Activated CD8-positive, alpha-beta memory T cell treated with anti-CD3 and anti-CD28 coated beads for 1 hour (primary cell): ENCODE measurements at places on chromosomes 16 and 17.

GRCh38 chr17:44220213-44221083, 973 bp upstream of the UBTF start:
- DNase-seq = no peak

DNA sequence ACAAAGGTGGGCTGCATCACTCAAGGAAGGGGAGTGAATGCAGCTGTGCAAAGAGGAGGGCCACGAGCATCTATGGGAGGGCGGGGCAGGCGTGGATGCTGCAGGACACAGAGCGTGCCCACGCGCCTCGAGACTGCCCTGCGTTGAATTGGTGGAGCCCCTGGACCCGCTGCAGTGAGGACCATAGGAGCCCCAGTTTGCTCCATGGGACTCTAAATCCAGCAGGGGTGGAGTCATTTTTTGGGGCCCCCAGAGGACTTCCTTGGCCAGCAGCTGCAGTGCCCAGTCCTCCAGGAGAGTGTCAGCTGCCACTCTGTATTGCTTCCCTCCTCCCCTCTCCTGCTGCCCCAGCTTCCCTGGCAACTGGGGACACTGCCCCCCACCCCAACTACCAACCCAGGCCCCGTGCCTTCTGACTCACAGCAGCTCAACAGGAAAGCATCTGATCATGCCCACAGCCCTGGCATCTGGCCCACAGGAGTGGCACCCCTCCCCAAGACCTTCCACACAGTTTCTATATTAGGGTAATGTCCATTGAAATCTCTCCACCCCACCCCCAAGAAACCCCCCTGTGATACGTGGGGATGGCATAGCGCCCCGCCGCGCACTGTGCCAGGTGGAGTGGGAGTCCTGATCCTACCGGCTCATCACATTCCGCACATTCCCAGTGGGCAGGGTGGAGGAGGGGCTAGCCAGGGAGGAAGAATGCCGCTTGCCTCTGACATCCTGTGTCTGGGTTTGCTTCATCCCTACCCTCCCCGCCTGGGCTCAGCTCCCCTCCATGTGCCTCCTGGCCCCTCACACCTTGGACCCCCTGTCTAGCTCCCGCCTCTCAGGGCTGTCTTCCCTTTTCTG, 27.8 kb upstream of the ITGA3 start:
- no peak for DNase-seq

DNA sequence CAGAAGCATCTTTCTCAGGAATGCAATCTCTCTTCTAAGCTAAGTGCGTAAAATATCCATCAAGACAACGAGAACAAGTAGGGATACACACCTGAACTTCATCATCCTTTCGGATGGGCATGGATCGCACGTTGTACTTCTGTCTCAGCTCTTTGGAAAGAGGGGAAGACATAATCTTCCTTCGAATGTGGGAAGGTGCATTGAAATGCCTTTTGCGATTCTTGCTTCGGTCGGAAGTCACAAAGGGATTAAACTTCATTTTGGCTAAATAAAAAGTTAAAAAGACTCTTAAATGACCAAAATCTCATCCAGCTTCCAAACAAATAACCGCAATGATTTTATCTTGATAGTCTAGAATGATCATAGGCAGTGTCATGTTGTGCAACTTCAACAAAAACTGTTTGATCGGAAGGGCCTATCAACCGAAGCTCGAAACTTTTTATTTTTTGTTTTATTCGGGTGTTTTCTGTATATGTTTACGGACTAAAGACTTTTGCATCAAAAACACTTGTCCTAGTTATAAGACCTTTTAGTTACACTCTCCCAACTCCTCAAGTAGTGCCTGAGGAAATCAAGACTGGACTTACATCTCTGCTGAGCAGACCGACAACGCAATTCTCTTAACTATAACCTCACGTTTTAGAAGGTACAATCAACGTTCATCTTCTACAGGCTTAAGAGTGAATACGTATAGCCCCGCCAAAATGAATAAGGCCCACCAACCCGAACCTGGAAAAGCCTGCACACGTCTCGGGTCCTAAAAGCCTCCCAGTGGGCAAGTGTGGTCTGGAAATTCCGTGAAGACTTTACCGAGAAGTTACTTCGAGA, 727 bp downstream of the RPL26 start:
- DNase-seq = no peak

DNA sequence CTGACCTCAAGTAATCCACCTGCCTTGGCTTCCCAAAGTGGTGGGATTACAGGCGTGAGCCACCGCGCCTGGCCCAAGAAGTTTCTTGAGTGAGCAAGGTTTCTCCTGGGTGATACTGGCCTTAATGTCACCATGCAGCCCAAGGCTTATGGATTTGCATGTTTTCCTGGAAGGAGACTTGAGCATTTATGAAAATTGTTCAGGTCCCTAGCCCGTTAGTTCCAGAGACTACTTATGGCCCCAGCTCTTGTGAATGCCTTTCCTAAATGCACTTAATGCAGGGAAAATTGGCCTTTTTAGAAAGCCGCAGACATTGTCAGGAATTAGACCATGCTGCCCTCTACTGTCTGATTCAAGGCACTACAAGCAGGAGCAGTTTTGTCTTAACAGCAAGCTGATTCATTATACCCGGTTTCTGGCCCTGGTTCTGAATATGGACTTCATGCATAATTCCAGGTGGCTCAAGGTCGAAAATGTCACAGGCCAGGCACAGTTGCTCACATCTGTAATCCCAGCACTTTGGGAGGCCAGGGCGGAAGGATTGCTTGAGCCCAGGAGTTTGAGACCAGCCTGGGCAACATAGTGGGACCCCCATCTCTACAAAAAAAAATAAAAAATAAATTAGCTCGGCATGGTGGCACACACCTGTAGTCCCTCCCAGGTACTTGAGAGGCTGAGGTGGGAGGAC, 91.3 kb downstream of the SNX29 start:
- no peak for DNase-seq

DNA sequence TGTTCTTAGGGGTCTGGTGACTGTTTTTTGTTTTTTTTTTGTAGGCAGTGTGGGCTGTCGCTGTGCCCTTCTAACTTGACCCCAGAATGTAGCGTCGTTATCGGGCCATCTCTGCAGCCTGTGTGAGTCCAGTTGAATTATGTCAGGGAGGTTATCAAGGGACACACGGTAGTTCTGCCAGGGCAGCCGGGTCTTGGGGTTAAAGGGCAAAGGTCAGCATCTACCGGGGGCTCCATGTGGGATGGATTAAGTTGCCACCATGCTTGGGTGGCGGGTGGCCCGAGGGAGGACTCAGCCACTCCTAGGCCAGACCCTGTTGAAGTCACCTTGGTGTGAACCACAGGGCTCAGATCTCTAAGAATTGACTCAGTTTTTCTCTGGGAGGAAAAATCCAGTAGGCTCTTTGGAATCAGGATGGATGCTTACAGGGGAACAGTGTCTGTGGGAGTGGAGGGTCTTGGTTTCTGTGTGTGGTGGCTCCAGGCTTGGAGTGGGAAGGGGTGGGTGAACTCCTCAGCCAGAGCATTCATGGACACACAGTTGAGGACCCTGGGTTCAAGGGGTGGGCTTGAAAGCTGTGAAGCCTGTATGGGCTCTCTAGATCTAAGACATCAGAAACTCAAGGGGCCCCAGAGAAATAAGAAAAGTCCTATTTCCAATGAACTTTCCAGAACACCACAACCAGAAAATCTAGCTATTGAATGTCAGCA, 191.7 kb downstream of the IRF8 start:
- no peak for DNase-seq

DNA sequence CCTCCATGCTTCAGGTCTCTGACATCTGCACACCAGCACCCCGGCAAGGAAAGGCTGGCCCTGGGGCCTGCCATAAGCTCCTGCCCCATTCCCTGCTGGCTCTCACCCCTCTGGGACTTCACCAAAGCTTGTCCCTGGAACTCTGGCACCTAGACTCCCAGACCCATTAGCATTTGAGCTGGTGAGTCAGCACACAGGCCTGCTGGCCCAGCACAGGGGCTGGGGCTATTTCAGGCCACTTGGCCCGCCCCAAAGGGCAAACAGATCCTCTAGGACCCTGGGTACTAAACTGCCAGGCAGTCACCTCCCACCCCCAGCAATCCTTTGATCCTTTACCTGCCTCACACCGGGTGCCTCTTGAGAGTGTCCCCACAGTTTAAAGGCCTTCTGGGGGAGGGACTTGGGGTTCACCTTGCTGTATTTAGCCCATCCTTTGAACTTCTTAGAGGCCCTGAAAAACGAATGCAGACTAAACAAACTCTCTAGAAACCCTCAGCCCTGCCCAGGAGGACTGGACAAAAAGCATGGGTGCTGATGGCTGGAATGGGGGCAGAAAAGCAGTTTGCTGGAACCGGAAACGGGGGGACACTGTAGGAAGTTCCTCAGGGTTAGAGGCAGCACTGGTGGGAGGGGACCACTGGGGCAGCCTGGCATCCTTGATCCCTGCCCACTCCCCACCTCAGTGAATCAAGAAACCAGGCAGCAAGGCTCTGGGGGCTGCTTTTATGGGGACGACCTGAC, 3.2 kb upstream of the SAMD14 start:
- DNase-seq = no peak

- DNase-seq = no peak
These were observed at the start of gene NOL3 for GRCh38 chr16:67170168-67170948. Gene NOL3 (plus strand): TSS chr16:67170538.

DNA sequence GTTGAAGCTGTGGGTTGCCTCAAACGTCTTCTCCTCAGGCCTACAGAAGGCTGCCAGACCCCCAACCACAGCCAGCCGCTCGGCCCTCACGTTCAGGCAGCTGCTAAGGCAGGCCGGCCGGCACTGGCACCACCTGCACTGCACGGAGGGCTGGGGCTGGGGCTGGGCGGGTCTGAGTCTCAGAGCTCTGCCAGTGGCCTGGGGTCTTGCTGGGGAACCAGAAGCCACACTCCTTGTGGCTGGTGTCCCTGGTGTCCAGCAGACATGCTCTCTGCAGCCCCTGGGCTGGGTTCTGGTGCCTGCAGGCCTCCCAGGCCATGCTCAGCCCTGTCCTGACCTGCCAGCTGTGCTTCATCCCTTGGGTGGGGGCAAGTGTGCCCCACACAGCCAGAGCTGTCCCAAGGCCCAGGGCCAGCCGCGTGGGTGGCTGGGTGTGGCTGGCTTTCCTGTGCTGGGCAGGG, 42.0 kb downstream of the BAHCC1 start:
- DNase-seq = no peak

GRCh38 chr17:83053739-83054451, 25.5 kb upstream of the METRNL start:
- no peak for DNase-seq

- DNase-seq = no peak
These were observed 1.4 kb downstream of the TOM1L1 start for GRCh38 chr17:54902017-54902416.

GRCh38 chr17:10664571-10664970, 7.5 kb upstream of the MYH3 start:
- DNase-seq = no peak

DNA sequence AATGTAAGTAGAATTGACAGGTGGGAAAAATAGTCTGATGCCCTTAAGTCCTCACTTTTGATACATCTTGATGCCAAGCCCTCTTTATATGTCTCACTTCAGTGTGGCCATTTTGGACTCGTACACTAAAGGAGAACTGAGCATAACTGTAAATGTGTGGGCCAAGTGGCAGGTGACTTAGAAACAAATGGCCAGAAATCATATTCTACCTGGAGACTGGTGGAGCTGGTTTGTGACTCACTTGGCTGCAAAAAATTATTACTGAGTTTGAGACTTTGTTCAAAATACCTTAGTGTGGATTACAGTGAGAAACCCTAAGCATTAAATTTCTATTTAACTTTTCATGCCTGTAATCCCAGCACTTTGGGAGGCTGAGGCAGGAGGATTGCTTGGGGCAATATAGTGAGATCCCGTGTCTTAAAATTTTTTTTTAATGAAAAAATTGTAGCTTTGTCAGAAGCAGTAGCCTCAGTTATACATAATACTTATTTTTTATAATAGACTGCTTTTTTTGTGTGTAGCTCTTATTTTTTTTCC, 5.0 kb downstream of the HAPSTR1 start:
- no peak for DNase-seq

- DNase-seq = peak; percentile 17
These were observed 996 bp downstream of the SUMO2 start for GRCh38 chr17:75181608-75182318.

DNA sequence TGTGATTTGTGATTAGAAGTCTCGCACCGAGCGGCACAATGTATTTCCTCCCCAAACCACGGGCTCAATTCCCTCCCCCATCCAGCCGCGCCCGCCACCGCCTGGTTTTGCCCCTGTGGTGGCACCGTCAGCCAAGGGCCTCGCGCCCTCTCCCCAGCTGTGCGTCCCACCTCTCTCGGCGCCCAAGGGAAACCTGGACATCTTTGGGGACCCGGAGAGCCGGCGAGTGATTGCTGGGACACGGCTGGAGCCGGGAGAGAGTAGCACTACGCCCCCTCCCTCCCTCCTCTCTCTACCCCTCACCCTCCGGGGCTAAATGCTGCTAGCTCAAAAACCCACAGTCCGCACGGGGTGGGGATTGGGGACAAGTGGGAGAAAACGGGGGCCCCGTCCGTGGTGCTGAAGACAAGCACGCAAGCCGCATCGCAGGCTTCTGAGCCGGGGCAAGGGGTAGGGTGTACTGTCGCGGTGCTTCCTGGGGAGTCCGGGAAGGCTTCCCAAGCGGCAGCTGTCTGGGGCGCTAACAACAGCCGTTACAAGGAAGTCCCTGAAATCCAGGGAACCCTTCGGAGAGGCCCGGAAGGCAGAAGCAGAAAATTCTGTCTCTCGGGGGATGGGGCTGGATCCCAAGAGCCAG, 1.4 kb downstream of the CBLN1 start:
- DNase-seq = no peak

DNA sequence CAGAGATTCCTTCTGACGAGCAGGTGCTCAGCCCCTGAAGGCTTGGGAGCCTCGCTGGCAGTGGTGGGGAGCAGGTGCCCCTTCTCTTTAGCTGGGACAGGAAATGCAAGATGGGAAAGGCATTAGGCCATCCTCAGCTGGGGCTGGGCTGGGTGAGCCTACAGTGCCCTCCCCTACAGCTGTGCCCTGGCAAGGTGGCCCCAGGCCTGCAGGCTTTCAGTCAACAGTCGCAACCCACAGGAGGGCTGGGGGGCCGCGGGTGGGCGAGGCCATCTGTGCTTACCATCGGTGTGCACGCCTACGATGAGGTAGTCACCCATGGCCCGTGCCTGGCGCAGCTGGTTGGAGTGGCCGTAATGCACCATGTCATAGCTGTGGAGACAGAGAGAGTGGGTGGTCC, 2.0 kb downstream of the PCYT2 start:
- DNase-seq = no peak

DNA sequence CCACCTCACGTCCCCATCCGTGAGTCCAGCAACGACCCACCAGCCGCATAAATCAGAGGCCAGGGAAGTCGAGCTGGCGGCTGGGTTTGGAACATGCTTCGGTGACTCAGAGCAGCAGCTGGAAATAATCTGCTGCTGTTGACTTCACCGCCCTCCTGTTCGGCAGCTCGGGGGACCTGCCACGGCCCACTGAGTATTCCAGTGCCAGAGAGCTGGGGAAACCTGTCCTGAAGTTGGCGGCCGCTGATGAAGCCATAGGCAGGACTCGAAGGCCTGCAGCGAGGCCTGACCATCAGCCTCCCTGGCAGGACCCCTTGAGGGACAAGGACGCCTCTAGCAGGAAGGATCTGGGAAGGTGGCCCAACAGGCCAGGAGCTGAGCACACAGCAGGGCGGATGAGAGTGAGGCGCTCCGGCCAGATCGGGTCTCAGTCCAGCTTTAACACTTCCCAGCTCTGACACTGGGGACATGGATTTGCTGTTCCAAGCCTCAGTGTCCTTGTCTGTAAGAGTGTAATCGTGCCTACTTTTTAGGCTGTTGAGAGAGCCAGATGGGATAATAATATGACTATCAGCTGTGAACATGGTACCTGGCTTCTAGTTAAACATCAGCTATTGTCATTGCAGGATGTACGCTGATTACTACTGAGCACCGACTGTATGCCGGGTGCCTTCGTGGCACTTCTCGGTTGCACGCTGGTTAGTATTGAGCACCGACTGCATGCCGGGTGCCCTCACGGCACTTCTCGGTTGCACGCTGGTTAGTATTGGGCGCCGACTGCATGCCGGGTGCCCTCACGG, 50.4 kb upstream of the CIBAR2 start:
- DNase-seq = no peak
